A549 treated with dexamethasone at 1 μM for 4 hours (cell line): ENCODE measurements at places on chromosomes 6 and 20. TPM values are rescaled to one million over a fixed set of nuclear protein-coding genes. Genes with fewer than 3 reads are reported as not detected.

ASIP gene
- total RNA-seq: not detected in 5 replicates

OR2J3 gene
- not detected in 5 replicates for total RNA-seq

RNF144B gene
- 0.15 to 0.51 TPM (median 0.29 TPM) in 5 replicates for total RNA-seq

PRPH2 gene
- total RNA-seq: not detected in 5 replicates

PAX1 gene
- total RNA-seq: 0.05 to 0.11 TPM in 2 of 5 replicates, not detected in the others

EFCAB8 gene
- total RNA-seq: not detected in 5 replicates

CGA gene
- 0.29 to 0.72 TPM (median 0.47 TPM) in 5 replicates for total RNA-seq

MYCT1 gene
- total RNA-seq: 0.09 TPM in 1 of 5 replicates, not detected in the others

HLA-DOB gene
- total RNA-seq: 0.08 to 0.21 TPM (median 0.09 TPM) in 3 of 5 replicates, not detected in the others

RAE1 gene
- total RNA-seq: 60.3 to 68.9 TPM (median 62.5 TPM) in 5 replicates

TPBG gene
- 30.0 to 36.1 TPM (median 35.1 TPM) in 5 replicates for total RNA-seq

DOK5 gene
- total RNA-seq: not detected in 5 replicates

PBOV1 gene
- total RNA-seq: not detected in 5 replicates

COL10A1 gene
- total RNA-seq: 0.03 to 0.05 TPM (median 0.05 TPM) in 3 of 5 replicates, not detected in the others

FNDC11 gene
- total RNA-seq: 0.14 to 0.38 TPM (median 0.24 TPM) in 5 replicates

HAO1 gene
- not detected in 5 replicates for total RNA-seq

DUSP15 gene
- total RNA-seq: 0.49 to 0.98 TPM (median 0.66 TPM) in 5 replicates

CTSZ gene
- total RNA-seq: 148 to 209 TPM (median 200 TPM) in 5 replicates

MATN4 gene
- 0.03 to 0.14 TPM (median 0.07 TPM) in 5 replicates for total RNA-seq

LTB gene
- total RNA-seq: 0.20 to 0.46 TPM (median 0.32 TPM) in 5 replicates

LAMA5 gene
- total RNA-seq: 196 to 490 TPM (median 420 TPM) in 5 replicates

GSTA1 gene
- 0.11 TPM in 1 of 5 replicates, not detected in the others for total RNA-seq

FOXC1 gene
- total RNA-seq: 4.2 to 6.5 TPM (median 6.1 TPM) in 5 replicates

EMILIN3 gene
- 0.27 to 0.66 TPM (median 0.54 TPM) in 5 replicates for total RNA-seq

CYB5R4 gene
- 20.3 to 23.6 TPM (median 21.6 TPM) in 5 replicates for total RNA-seq

SLC35B2 gene
- total RNA-seq: 51.2 to 63.5 TPM (median 59.5 TPM) in 5 replicates

HEY2 gene
- 0.04 to 0.05 TPM in 2 of 5 replicates, not detected in the others for total RNA-seq

BMP6 gene
- total RNA-seq: 14.8 to 21.1 TPM (median 19.0 TPM) in 5 replicates

CST4 gene
- not detected in 5 replicates for total RNA-seq

CNKSR3 gene
- 10.2 to 13.0 TPM (median 11.6 TPM) in 5 replicates for total RNA-seq

ANGPT4 gene
- 0.02 to 0.04 TPM (median 0.03 TPM) in 4 of 5 replicates, not detected in the other for total RNA-seq

SLC25A27 gene
- 0.10 to 0.66 TPM (median 0.50 TPM) in 5 replicates for total RNA-seq

AK9 gene
- 1.1 to 1.4 TPM (median 1.3 TPM) in 5 replicates for total RNA-seq

PCNA gene
- total RNA-seq: 344 to 395 TPM (median 370 TPM) in 5 replicates

L3MBTL3 gene
- total RNA-seq: 2.3 to 3.1 TPM (median 2.9 TPM) in 5 replicates

ETV7 gene
- 0.09 to 0.28 TPM (median 0.13 TPM) in 5 replicates for total RNA-seq

FOXO3 gene
- 16.0 to 23.3 TPM (median 20.4 TPM) in 5 replicates for total RNA-seq

ILRUN gene
- 31.8 to 36.4 TPM (median 33.9 TPM) in 5 replicates for total RNA-seq

WFDC10B gene
- total RNA-seq: not detected in 5 replicates

ZNF831 gene
- total RNA-seq: not detected in 5 replicates

ERVFRD-1 gene
- total RNA-seq: not detected in 5 replicates

MYLIP gene
- total RNA-seq: 1.9 to 2.7 TPM (median 2.4 TPM) in 5 replicates

IMPG1 gene
- total RNA-seq: not detected in 5 replicates
